ENCODE measurements at places on chromosomes 1 and 21. TPM values are rescaled to one million over a fixed set of nuclear protein-coding genes. Genes with fewer than 3 reads are reported as not detected.

CR2 gene
- total RNA-seq = not detected

KLF17 gene
- 0.34 TPM for total RNA-seq

MYOM3 gene
- total RNA-seq = 0.03 TPM

ANGPTL3 gene
- total RNA-seq = not detected

DMBX1 gene
- not detected for total RNA-seq

Data from A375 (cell line).